ENCODE measurements at places on chromosomes 7 and 10.
A peak's percentile ranks its signal among the peaks of the same experiment; 100 is the strongest.

DNA sequence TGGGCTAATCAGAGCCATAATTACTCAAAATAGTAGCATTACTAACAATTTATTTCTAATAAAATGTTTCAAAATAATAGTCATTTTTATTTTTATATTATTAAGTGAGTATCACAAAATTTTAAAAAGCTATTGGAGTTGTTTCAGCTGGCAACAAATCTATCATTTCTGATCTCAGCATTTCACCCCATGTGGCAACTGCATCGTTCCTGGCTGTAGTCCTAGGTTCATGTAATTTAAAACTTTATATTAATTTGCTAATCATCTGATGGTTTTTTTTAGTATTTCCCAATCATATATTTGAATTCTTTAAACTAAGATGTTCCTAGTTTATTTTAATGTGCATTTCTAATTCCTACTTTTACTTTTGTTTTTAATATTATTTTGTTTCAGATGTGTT, 293.0 kb upstream of the AKR1E2 start:
- no peak for DNase-seq

DNA sequence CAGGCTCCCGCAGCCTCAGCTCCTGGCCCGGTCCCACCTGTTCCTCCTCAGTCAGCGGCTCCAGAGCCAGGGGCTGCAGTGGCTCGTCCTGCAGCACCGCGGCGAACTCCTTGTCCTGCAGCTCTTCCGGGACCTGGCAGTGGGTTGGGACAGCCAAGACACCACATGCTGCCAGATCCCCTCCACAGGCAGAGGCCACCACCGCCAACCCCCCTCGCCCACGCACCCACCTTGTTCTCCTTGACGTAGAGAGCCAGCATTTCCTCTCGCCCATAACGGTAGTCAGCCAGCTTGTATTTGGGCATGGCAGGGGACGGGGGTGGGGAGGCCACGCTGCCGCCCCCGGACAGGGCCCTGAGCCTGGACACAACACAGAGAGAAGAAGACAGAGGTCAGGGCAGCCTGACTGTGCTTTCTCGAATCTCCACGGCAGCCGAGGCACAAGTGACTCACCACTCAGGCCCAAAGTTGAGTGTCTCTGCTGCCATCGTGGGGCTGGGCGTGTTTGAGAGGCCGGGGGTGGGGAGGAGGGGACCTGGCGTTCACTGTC, 6.2 kb downstream of the GIGYF1 start:
- no peak for DNase-seq

- DNase-seq: no peak
Measured at GRCh38 chr10:96789571-96790108, 42.5 kb upstream of the LCOR start.

- DNase-seq: no peak
Measured at GRCh38 chr7:89232-90019, 102.9 kb upstream of the FAM20C start.

GRCh38 chr10:4353964-4354363, 472.0 kb upstream of the AKR1E2 start:
- DNase-seq: no peak

DNA sequence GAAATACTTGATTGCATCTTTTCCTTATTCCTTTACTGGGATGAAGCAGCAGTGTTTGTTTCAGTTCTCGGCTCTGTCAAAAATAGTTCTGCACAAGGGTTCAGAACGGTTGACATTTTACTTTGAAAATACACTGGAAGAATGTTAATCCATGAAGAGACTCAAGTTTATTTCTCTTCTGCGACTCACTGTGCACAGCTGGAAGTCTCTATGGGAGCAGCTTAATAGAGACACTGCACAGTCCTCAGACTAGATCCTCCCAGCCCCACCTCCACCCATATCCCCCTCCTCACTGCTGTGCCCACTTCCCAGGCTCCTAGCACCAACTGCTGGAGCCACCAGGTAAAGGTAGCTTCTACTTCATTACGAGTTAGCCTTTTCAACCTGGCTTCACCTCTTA, 517.8 kb downstream of the GRID1 start:
- DNase-seq: no peak

GRCh38 chr10:14153570-14154055, 177.1 kb downstream of the FRMD4A start:
- no peak for DNase-seq

DNA sequence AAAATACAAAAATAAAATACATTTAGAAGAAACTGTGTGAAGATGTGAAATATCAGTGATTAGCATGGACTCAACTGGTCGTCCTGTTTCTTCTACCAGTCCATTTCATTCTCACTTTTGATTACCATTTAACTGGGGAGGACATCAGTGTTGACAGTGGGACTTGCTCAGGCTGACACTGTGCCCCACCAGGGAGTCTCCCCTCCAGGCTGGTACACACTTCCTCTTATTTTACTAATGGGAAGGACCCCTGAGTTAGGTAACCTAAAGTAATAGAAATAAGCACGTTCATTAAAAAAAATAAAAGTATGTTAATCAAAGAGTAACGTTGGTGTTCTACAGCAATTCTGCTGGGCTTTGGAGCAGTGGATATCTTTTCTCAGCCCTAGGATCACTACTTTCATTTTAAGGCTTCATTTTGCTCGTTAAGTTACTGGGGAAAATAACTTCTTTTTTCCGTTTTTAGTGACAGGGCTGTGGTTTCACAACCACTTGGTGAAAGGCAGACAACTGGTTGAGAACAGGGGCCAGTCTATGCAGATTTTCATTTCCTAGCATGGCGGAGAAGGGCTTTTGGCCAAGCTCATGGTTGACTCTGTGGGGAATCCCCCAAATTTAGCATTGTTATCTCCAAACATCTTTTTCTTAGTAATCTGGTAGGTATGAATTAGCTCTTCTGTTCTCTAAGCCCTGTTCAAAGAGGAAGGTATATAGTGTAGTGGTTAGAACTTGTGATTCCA, 2.1 kb downstream of the SNX10 start:
- DNase-seq: no peak

DNA sequence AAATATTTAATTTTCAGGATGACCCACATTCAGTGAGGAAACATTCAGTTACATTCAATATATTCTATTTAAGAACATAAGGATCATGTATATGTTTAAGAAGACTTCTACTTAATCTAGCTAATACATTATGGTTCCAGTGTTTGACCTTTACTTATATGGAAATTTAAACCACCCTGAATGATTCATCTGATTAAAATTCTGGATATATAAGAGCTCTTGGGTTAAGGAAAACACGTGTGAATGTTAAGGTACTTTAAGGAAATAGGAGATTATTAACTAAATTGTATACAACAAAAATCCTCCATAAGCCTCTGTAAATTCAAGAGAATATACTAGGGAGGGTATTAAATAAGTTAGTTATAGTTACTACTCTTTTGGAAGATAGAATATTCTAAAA, 40.9 kb downstream of the HDAC9 start:
- no peak for DNase-seq

GRCh38 chr10:71880425-71881306, 29.6 kb upstream of the PSAP start:
- peak; percentile 67 for DNase-seq

- no peak for DNase-seq
Measured at GRCh38 chr7:5691606-5692005, 89.9 kb downstream of the RNF216 start.

DNA sequence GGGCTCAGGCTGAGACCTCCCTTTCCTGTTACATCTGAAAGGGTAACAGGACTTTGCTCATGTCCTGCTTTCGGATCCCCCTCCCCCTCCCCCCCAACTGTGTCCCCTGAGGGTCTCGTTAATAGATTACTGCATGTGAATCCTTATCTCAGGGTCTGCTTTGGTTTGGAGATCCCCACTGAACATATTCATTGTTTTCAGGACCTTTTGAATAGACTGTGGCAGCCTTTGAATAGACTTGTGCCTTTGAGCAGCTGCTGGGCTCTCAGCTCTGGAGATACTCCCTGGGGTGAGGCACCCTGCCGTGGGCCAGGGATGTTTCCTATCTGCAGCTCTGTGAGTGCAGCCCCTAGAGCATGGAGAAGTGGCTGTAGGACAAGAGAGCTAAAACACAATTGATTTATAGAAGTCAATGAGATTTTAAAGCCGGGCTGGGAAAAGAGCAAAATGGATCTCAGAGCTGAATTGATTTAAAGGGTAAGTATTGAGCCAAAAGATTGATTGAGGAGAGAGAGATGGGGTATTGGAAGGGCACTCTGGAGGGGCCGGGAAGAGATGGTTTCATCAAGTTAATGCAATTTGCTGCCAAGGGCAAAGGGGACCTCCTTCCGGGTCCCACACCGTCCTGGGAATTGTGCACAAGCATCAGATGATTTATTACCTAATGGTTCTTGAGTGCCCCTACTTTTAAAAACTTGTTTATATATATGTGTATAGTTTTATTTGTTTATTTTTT, 9.9 kb downstream of the ARHGAP22 start:
- DNase-seq: no peak

- DNase-seq: no peak
Measured at GRCh38 chr10:1739751-1740150, 2.4 kb upstream of the ADARB2 start.

GRCh38 chr10:12350925-12351324, 1.6 kb downstream of the CAMK1D start:
- DNase-seq: no peak

DNA sequence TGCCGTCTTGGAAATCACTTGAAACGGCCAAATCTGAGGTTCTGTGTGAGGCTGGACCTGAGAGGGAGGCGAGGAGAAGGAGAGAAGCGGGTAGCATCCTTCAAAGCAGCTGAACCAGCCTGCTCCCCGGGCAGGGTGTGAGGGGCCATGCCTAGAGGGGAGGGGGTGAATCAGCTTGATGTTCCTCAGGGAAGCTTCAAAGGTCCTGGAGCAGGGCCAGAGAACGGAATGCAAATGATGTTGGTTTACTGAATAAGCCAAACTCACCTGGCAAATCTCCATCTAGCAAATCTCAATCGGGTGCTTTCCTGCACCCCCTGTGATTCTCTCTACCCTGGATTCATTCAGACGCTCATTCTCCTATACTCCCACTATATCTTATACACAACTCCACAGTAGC, 226.9 kb downstream of the WDR11 start:
- no peak for DNase-seq

- DNase-seq: no peak
Measured at GRCh38 chr7:72345208-72345727, 66.9 kb downstream of the CALN1 start.

GRCh38 chr10:111277661-111278060, 200.8 kb downstream of the ADRA2A start:
- no peak for DNase-seq

DNA sequence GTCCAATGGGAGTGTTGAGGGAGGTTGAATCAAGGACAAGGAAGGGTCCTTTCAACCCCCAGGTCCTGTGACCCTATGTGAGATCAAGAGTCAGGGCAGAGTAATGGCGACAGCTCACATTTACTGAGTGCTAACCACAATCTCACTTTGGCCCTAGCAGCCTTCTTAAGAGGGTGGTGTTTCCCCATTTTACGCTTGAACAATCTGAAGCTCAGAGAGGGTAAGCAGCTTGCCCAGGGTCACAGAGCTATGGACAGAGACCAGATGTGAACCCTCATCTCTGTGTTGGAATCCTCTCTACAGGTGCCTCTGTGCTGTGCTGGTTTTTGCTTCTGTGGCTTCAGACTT, 102.0 kb downstream of the GRK5 start:
- DNase-seq: no peak

DNA sequence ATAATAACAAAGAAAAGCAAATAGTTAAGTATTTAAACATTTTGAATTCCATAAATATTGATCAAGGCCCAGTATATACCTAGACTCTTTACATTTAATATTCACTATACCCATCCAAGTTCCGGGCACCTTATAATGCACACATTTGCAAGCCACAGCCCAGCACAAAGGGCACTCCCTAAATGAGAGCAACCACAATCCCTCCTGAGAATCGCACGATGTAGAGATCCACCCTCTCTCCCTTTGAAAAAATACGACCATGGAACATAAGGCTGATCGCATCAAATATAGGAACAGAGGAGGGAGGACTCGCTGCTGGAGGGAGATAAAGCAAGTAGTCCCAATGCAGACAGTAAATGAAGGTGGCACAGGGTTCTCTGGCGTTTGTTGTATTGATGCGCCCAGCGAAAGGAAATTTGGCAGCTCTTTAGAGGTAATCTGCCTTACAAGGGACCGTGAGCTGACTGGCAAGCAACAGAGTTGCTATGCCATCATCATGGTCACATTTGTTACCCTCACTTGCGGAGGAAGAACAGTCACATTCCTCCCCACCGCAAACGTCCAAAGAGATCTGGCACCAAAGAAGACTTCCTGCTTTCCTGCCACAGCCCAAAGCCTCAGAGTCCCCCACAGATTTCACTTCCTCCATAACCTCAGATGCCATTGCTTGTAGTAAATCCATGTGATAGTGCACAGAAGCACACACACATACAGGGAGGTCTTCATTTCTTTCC, 16.1 kb upstream of the TAS2R40 start:
- DNase-seq: no peak

GRCh38 chr10:49303711-49304110, 4.7 kb downstream of the C10orf71 start:
- no peak for DNase-seq

DNA sequence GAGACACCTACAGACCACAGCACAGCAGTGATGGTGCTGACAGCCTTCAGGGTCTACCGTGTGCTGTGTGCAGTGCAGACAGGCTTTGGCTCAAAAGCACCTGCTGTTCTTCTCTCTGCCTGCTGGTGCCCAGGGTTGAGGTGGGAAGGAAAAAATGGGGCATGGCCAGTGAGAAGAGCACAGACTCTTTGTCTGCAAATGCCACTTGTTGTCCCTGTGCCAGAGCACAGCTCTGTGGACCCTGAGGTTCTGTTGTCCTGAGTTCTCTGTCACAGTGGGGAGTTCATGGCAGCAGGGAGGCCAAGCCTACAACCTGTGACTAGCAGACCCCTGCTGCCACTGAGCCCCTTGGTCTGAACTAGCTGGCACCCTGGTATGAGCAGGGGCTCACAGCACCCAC, 376.7 kb downstream of the GLRX3 start:
- DNase-seq: no peak

DNA sequence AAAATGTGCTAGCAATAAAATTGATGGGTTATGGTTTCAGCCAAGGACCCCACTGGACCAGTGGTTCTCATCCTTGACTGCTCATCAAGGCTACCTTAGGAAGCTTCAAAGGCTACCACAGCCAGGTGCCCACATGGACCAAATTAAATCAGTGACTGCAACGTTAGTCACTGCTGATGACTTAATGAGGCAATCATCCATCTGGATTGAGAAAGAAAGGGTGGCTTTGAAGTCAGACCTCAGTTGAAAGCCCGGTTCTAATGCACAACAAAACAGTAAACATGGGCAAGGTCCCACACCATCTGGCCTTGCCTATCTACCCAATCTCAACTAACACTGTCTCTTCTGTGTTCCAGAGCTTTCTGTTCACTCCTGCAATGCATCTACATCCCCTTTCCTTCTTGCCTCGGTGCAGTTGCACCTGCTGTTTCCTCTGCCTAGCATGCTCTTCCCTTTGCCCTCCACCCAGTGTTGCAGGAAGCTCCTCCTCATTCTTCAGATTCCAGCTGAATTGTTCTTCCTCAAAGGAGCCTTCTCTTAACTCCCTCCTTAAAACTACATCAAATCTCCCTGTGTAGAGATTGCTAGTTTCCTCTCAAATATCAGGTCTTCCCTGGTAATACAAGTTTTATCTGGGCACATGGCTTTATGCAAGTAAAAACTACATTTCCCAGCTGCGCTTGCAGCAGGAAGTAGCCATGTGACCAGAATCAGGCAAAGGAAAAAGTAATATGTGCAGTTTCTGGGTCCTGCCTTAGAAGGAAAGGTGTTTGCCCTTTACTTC, 10.3 kb upstream of the KCNK18 start:
- DNase-seq: no peak

GRCh38 chr7:138257459-138258196, 181.4 kb downstream of the AKR1D1 start:
- DNase-seq: no peak

- DNase-seq: no peak
Measured at GRCh38 chr10:44747593-44748172, 163.5 kb upstream of the TMEM72 start.

- no peak for DNase-seq
Measured at GRCh38 chr7:2468227-2468626, 8.0 kb downstream of the GRIFIN start.

Measured in NCI-H1694 (cell line).